ENCODE measurements at places on chromosomes 7 and 10.
A peak's percentile ranks its signal among the peaks of the same experiment; 100 is the strongest.

GRCh38 chr10:33302208-33302829 is 32.1 kb downstream of the NRP1 start:
- DNase-seq = no peak

DNA sequence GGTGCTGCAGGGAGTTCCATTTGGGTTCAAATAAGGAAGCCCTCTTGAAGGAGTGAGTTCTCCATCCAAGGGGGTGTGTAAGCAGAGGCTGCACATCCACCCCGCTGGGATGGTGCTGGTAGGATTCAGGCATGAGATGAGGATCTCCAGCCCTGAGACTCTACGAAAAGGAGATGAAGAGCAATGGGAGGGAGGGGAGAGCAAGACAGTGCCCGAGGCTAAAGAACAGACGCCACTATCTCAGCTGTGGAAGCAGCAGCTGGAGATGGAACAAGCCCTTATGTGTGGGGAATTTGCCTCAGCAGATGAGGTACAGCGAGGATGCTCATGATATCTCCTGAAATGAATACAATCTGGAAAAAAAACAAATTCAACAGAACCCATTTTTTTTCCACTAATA is 28.1 kb upstream of the MYL10 start:
- DNase-seq = no peak

DNA sequence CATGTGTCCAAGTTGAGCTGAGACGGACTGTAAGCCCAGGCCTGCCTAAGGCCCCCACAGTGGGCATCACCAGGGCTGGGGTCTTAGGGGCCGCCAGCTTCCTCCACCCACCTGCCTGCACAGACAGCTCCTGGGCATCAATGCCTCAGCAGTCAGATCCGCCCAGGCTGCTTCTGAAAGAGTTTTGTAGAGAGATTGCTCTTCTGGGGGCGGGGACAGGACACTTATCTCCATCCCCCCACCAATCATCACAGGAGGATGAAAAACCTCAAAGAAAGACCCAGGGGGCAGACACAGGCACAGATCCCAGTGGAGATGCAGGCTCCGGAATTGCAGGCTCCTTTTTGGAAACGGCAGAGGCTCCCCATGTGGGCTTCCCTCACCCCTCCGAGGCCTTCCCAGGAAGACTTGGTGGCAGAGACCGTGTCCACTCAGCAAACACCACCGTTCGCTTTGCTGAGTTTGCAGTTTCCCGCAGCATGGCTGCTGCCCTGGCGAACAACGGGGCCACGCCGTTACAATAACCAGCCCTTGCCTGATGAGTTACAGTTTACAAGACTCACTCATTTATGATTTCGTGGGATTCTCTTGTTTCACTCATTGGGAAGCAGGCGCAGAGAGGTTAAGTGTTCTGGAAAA is 96.4 kb downstream of the MKI67 start:
- no peak for DNase-seq

DNA sequence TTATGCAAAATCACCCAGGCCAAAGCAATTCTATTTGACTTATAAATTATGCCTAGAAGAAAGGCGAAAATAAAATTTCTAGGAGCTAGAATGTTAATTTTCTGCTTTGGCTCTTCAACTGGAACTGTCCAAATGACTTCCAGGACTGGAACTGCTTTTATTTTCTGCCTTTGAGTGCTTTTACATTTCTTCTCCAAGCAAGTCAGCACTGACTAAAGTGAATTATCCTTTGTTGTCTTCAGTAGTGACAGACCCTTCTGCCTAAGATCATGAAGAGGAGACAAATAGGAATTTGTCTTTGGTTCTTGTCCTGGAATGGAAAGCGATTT is 255.9 kb downstream of the DNAJB9 start:
- no peak for DNase-seq

DNA sequence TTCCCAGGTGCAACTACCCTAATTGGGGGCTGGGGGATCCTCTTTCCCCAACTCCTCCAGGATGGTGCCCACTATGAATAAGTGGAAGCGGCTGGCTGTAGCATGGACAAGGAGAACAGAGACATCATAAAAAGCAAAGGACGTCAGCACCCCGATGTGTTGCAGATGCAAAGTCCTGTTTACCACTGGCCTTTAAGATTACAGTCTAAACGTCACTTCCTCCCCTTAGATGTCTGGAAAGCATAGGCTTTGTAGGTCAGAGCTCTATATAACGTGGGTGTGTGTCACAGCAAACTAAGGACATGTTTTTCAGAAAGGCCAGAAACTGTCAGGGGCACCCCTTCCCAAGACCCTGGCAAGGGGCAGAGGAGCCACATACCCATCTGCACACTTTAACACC is 7.9 kb downstream of the COBL start:
- no peak for DNase-seq

DNA sequence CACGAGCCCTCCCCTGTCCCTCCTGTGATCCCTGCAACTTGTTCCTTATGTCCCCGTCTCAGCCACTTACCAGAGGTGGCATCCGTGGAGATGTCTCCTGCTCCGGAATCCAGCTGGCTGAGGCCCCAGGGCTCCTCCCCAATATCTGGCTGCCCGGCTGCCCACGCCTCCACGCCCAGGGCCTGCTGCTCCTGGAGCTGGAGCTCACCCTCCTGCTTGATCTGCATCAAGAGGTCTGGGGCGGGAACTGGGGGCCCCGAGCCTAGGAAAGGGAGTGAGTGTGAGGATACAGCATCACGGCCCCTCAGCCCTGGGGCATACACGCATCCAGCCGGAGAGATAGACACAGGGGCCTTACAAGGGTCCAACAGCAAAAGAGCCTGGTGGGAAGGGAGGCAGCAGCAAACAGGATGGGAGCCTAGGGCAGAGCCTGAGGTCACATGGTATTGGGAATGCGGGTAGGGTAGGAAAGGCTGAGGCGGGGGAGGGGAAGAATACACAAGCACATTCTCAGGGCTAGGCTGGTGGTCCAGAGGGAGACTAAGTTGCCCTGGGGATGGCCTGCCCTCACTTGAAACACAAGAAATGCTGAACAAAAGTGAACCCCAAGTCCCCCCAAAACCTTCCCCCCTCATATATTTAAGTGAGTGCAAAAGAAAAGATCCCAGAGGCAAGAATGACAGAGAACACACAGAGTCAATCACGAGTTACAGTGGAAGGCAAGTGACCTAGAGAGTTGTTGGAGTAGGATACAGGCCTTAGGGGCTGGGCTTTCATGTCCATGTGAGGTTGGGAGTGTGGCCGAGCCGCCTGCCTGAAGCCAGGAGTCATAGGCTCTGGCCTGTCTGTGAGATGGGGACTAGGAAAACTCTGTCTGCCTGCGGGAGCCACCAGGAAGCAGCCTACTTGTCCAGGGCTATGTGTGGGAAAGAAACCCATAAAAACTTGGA is 16.9 kb upstream of the ZNF777 start:
- no peak for DNase-seq

- no peak for DNase-seq
Observed at GRCh38 chr10:85741626-85742300, 624.8 kb downstream of the GRID1 start.

- DNase-seq = no peak
Observed at GRCh38 chr7:138663725-138664710, 37.1 kb downstream of the SVOPL start.

GRCh38 chr10:73096449-73097304 is at the start of gene P4HA1:
TSS of gene P4HA1 (minus strand) at chr10:73096866. CDS start at chr10:73074883, 21,983 bp downstream.
- DNase-seq = peak; percentile 68

DNA sequence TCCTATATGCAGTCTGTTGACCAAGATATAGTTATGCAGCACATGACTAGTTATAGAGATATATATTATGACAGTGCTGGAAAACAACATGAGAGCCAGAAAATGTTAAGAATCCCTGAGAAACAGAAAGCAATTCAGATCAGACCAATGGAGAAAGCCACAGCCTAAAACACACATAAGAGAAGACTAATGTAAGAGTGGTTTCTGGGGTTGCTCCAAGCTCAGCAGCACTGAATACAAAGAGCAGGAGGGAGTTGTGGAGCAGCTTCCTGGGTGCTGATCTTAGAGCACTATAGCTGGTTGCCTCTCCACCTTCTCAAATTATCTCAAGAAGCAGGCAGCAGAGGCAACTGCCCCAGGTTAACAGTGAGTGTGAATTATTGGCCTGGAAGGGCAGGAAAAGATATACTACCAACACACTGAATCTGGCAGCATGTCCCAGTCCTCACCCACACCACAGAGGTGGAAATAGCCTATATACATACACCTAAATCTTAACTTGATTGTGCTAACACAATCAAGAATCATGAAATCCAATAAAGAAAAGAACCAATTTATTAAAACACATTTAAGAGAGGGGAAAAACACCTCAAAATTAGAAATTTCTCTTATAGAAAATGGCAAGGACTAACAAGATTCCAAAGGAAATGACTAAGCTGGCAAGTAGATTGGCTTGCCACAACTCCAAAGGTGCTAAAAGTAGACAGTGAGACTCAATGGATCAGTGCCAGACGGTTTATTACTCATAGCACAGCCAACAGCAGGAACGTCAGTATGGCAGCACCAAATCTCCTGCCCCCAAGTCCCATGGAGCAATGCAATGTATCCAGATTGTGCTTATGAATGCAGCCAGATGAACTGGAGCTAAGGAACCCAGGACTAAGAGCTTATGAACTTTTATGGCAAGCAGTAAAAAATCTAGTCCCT is 5.1 kb downstream of the PTTG1IP2 start:
- DNase-seq = no peak

- peak; percentile 39 for DNase-seq
Observed at GRCh38 chr7:150978126-150978789, at the start of gene KCNH2. TSS of gene KCNH2 (minus strand) at chr7:150978321. CDS start at chr7:150977913, 408 bp downstream.

DNA sequence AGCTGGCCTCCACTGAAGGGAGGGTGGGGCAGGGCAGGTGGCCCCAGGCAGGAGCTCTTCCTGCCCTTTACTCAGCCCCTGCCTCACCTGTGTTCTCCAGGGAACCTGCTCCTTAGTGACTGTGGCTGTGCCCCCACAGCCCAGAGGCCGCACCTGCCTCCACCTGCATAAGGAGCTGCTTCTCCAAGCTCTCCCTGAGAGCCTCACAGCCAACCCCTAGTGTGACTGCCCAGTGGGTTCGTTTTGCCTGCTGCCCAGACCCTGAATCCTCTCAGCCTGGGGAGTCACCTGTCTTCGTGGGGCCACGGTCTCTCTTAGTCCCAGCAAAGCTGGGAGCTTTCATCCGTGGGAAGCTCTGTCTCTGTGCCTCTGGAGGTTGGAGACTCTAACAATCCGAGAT is 94.4 kb downstream of the GLRX3 start:
- DNase-seq = no peak

DNA sequence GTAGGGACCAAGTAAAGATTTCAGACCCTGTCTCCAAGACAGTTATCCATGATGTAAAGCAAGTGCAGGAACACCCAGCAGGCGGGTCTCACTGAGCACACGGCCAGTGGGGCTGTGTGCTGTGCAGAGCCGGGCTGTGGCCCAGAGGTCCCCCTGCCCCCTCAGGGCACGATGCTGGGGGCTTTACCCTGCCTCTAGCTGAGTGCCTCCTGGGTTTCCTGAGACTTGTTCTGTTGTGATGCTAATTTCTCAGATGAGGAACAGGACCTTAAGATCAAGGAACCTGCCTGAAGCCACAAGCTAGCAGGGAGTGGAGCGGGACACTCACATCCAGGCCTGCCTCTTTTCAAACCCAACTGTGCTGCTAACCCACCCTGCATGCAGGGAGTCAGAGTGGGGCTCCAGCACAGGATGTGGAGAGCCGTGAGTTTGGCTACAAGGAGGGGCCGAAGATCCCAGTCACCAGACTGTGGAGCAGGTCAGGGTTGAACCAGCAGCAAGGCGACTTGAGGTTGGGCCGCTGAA is 76.1 kb upstream of the LYZL2 start:
- no peak for DNase-seq

DNA sequence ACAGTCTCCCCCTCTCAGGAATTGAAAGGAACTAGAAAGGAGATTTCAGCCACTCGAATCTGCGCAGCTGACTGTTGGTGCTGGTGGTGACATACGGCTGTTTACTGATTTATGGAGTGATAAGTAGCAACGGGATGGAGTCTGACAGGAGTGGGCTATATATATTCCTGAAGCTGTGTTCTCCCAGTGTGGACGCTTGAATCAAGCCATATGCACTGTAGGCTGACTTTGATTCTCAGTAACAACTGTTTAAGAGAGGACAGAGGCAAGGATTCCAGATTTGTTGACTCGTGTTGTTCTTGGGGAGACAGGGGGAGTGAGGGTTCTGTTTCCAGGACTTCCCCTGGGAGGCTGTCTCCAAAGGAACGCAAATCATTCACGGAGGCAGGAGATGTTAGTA is 260.1 kb upstream of the AUTS2 start:
- DNase-seq = no peak

- no peak for DNase-seq
Observed at GRCh38 chr10:98168766-98169165, 34.3 kb downstream of the R3HCC1L start.

DNA sequence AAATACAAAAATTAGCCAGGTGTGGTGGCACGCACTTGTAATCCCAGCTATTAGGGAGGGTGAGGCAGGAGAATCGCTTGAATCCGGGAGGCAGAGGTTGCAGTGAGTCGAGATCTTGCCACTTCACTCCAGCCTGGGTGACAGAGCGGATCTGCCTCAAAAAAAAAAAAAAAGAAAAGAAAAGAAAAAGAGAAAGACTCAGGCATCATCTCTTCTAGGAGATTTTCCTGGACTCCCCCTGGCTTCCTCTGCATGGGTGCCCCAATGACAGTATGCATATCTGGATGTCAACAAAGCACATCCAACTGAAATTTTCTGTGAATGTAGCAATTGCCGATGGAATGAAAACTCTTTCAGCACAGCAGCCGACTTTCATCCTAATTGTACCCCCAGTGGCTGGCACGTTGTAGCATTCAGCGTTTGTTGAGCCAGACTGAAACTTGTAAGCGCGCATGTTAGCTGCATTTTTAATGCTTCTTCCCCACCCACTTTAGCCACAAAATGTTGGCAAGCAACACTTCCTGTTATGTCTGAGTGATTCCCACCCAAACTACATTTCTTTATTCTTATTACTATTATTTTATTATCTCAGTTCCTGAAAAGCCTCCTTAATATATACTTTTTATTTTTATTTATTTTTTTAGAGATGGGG is 70.2 kb downstream of the PRTFDC1 start:
- DNase-seq = no peak

DNA sequence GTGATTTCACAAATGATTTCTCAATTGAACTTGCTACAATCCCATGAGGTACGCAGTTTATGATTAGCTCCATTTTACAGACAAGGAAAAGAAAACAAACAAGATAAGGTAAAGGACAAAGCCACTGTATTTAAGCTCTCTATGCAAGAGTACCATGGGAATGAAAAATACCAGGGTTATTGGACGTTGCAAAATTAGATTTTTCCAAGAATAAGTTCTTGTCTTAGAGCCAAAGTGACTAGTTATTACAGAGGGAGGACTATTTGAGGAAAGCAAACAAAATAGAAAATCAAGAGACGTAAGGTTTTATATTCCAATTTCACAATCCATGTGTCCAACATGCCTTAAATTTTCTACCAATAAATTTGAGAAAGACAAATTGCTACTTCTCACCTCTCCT is 97.9 kb upstream of the PTN start:
- no peak for DNase-seq

- DNase-seq = no peak
Observed at GRCh38 chr7:18163091-18163490, 135.4 kb upstream of the PRPS1L1 start.

DNA sequence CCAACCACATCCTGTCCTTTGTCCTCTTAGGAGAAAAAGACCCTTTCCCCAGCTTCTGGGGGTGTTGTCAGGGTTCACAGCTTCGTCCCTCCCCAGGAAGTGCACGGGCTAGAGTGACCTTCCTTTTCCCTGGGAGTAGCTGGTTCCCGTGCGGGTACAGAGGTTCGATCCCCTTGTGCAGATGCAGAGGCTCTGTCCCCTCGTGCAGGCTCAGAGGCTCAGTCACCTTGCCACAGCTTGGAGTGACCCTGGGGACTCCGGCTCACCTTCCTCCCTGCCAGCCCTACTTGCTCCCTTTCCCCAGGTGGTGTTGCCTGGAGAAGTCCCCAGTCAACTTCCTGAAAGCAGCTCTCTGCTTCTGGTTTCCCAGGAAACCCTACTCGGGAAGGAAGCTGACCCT is 60.0 kb upstream of the TCERG1L start:
- DNase-seq = no peak

Measured in NCI-H2081 treated with DMSO at 0.1 percent for 48 hours (cell line).